T follicular helper cell (primary cell): ENCODE measurements at places on chromosomes 11 and 22.

DNA sequence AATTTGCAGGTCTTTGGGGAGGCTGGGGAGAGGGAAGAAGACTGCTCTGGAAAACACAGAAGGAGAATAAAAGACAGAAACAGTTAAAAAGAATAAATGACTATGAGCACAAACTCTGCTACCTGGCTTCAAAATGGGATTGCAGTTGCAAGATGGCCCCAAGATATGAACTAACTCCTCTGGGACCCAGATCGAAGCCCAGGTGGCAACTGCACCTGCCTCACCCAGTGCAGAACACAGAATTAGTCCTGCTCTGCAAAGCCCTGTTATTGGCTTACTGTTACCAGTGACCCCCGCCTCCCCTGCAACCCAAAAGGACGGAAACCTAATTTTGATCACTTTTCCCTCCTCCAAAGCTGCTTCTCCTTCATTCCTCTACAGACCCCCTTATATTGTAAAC lies 35.9 kb upstream of the POU2AF1 start:
- no peak for DNase-seq

DNA sequence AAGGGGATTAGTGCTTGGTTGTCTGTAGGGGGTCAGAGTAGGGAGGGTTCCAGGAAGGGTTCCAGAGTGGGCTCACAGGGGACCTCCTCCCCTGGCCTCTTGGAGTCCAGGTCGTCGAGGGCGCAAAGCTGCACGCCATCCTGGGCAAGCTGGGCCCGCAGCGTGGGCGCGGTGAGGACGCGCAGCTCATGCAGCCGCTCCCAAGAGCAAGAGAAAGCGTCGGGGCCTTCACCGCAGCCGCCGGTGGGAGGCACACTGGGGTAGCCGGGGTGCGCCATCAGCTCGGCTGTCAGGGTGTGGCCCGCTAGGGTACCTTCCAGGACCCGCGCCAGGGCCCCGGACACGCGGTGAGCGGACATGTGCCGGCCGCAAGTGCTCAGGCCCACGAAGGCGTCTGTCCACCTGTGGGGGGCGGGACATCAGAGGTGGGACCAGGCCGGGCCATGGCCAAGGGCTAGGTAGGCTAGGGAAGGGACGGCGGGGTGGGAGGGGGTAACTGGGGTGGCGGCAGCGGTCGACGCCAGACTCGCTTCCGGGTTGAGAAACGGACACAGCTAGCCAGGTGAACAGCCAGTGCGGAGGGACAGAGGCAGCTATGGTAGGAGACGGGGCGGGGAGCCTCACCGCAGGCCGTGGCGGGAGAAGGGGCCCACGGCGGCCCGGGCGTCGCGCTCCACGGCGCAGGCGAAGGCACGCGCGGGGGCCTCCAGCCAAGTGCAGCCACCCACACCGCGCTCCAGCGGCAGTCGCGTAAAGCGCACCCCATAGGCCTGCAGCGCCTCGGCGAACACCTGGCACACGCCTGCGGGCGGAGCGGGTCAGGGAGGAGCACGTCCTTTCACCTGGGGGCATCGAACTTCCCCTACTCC lies 1.2 kb downstream of the YDJC start:
- DNase-seq: no peak

- no peak for DNase-seq
Measured at GRCh38 chr11:61491736-61492395, 16.7 kb upstream of the LRRC10B start.

DNA sequence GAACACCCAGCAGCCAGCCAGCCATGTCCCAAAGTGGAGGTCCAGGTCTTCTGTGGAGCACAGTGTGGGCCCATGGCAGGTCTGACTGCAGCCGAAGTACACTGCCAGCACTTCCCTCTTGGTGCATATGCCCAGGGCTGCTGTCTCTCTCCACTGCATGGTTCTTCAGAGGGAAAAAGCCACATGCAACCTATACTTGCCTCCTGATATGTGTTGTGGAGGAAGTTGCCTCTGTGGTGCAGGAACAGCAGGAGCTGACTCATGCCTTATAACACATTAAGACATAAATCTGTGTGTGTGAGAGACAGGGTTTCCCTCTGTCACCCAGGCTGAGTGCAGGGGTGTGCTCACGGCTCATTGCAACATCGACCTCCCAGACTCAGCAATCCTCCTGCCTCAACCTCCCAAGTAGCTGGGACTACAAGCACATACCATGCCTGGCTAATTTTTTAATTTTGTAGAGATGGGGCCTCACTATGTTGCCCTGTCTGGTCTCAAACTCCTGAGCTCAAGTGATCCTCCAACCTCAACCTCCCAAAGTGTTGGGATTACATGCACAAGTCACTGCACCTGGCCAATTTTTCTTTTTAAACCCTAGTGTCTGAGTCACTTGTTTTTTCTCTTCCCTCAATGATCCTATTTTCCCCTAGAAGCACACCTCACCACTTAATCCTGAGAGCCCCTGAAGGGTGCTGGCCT lies 98.8 kb downstream of the MPPED2 start:
- DNase-seq: no peak

DNA sequence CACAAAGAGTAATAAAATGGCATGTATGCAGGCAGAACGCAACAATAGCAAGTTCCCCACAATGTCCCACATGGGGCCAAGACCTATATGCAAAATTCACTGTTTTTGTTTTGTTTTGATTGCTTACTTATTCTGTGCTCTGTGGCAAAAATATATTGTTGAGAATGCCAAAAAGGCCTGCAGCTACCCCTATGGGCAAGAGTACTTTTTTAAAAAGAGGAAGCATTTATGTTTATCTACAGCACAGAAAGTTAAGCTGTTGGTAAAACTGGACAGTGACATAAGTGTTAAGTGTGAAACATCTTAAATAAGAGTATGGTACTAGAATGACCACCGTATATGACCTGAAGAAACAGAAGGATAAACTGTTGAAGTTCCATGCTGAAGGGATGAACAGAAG lies 301.9 kb upstream of the ZC3H12C start:
- no peak for DNase-seq
